ENCODE measurements at places on chromosomes 5 and 9.

- DNase-seq, result no peak
These were observed 30.5 kb downstream of the TLR4 start for GRCh38 chr9:117734523-117735314.

- DNase-seq, result no peak
These were observed 34.7 kb downstream of the RETREG1 start for GRCh38 chr5:16582081-16582480.

GRCh38 chr5:76175821-76176403 lies 92.7 kb downstream of the SV2C start:
- peak; percentile 1 for DNase-seq

GRCh38 chr5:63049935-63050334 lies 471.3 kb downstream of the LRRC70 start:
- DNase-seq, result no peak

GRCh38 chr9:127574072-127574993 lies 37.7 kb upstream of the STXBP1 start:
- no peak for DNase-seq

DNA sequence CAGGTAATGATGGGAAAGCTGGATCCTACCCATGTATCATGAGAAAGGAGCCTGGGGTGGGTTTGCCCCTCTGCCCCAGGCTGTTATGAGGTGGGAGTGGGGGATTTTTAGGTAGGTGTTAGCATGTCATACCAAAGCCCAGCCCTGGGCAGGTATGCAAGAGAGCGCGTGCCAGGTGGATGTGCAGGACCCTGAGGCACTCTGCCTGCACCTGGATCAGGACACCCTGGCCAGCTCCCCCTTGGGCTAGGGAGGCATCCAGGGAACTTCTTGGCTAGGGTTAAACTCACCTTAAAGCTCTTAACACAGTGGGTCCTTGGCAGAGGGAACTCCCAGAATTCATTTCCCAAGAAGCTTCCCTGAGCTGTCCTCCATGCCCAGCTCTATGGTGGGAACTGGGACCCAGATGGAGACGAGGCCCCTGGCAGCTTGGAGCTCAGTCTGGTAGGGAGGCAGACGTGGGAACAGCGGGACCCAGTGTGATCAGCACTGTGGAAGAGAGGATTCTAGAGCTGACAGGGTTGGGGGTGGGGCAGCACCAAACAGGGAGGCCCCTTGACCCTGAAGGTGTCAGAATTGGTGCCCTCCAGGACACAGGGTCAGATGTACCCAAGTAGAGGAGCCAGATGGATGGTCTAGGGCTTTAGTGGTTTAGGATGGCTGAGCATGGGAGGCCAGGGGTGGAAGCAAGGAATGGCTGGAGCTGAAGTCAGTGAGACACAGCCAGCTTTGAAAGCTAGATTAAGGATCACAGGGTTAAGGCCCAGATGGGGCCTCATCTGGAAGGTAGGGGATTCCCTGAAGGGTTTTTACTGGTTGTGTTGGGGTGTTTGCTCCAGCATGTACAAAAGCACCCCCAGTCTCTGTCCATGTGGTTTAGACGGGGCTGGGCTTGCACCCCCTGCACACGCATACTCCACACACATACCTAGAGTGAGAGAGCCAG lies 2.2 kb upstream of the PRR7 start:
- DNase-seq, result no peak

DNA sequence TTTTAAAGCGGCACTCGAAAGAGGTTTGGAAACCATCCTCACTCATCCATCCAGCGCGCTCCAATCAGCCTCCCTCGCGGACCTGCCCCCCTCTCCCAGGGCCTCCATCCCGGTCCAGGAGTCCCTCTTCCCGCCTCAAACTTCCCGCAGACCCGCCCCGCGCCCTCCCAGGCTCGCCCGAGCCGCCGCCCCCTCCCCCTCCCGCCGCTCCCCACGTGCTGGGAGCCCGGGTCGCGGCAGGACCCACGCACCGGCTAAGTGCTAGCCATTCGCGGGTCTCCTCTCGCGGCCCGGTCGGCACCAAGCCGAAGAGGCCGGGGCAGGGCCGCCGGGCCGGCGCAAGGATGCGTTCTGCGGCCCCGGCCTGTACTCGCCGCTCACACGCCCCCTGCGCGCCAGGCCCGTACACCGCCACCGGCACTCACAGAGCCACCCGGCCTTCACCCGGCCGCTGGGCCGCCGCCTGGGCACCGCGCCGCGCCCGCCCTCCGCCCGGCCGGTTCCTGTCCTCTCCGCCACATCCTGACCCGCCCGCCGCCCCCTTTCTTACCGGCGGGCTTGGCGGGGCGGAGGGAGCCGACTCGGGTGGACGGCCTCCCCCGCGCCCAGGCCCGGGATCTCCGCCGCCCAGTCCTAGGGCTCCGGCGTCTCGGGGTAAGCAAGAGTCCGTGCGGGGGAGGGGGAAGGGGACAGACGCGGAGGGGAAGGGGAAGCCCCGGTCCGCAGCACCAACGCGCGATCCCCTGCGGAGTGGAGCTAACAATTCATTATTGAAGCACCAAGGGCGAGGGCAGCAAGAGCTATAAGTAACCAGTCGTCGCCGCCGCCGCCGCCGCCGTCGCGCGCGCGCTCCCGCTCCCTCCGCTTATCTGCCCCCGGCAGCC lies 576 bp downstream of the CHD1 start:
- DNase-seq, result no peak

GRCh38 chr5:61732369-61732768 lies 400.3 kb downstream of the ZSWIM6 start:
- no peak for DNase-seq

DNA sequence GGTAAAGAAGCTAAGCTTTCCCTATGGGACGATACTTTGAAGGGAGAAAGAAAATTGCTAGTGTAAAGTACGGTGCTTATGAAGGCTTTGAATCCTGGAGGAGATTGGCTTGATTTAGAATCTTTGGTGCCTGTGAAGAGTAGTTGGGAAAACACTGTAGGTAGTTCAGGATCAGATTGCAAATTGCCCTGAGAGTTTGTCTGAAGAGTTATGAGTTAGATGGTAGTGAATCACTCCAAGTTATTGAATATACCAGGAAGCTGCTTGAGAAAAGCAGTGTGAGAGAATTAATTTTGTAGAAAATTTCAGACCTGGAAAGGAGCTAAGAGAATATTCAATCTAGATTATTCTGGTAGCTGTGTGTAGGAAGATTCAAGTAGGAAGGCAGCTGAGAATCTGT lies 11.5 kb downstream of the MAN2A1 start:
- no peak for DNase-seq

GRCh38 chr5:54713923-54714581 lies 196.5 kb downstream of the SNX18 start:
- DNase-seq, result no peak

DNA sequence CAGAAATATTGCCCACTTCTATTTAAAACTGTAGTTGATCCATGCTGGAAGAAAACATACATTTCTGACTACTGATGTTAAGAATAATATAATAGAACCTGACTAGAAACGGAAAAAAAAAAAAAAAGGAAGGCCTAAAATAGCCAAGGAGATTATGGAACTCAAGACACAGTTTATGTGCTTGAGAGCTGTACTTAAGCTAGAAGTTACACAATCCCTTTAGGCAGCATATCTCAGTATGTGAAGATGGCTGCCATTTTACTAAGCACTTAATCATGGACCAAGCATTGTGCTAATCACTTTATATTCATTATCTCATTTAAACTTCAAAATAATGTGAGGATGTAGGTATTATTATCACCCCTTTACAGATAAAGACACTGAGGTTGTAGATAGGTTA lies 73.0 kb upstream of the NR4A3 start:
- no peak for DNase-seq

DNA sequence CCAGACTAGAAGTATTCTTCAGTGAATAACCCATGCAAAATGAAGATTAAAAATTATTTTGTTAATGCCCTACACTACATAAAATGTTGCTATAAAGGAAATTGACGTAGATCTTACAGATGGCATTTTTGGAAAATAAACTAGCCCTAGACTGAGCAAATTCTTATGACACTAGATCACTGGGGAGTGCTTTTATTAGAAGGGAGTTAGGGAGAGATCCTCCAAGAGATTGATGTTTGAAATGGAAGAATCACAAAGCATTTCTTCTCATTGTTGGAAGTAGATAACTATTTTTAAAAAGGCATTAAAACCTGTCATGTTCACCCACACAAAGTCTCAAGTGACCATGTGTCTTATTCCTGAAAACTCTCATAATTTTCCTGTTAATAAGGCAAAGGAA lies 351.1 kb upstream of the TLE4 start:
- DNase-seq, result no peak

DNA sequence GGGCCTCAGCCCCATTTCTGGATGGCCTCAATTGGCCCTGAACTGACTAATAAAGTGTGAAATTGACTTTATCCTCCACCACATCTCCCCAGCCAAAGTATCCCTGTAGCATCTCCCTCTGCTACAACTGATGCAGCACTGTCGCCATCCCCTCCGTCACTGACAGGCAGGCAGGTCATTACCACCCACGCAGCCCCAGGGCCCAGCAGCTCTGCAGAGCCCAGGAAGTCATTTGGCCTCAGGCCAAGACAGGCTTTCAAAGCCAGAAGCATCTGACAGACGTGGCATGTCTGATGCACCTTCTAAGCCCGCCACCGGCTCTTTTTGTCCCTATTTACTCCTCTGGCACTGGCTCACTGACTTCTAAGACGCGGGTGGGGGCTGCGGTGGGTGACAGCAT lies 65.3 kb downstream of the ARHGEF37 start:
- no peak for DNase-seq

GRCh38 chr9:20651939-20652338 lies 29.6 kb upstream of the MLLT3 start:
- DNase-seq, result no peak

DNA sequence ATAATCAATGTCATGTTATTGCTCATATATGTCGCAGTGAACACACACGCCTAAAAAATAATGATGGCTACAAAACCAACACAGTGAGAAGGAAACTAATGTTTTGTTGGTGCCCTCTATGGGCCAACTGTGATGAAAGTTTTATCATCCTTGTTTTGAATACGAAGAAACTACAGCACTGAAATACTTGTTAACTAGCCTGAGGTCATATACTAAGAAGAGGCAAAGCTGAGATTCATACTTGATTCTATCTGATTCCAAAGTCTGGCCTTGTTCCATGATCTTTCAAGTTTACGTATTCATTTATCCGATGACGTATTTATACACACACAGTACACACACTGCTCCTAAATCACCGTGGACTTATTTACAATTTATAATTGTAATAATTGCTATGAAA lies 16.1 kb upstream of the DRD1 start:
- DNase-seq, result no peak

GRCh38 chr5:105812304-105812703 lies 1858.4 kb downstream of the EFNA5 start:
- no peak for DNase-seq

- DNase-seq, result no peak
These were observed 456.4 kb downstream of the NFIB start for GRCh38 chr9:13857521-13857920.

- DNase-seq, result no peak
These were observed 13.7 kb downstream of the SMC2 start for GRCh38 chr9:104107799-104108198.

DNA sequence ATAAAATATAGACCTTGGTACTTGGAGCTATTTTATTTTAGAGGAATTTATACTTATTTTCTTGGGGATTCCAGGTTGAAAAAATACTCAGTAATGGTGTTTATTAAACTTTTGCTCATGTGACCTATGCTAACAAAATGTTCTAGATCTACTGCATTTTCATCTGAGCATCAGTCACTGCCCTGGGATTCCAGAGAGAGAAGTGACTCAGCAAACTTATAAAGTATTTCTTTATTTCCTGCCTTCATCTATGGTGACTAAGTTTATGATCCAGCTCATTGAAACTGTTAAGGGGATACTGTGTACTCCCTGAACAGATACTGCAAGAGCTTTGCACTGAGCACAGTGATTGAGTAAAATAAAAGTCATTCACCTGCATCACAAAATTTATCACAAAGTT lies 298.5 kb upstream of the CDH18 start:
- DNase-seq, result no peak

- DNase-seq, result no peak
These were observed 91.2 kb downstream of the RFK start for GRCh38 chr9:76302947-76303550.

- DNase-seq, result no peak
These were observed 47.3 kb downstream of the SLC1A1 start for GRCh38 chr9:4537581-4537980.

- peak; percentile 31 for DNase-seq
These were observed 1.5 kb upstream of the OLFM1 start for GRCh38 chr9:135085830-135086546.

- DNase-seq, result no peak
These were observed 147.0 kb downstream of the CAVIN4 start for GRCh38 chr9:100724886-100725285.
